NCI-H1105 (cell line): ENCODE measurements at places on chromosomes 5 and 9.

DNA sequence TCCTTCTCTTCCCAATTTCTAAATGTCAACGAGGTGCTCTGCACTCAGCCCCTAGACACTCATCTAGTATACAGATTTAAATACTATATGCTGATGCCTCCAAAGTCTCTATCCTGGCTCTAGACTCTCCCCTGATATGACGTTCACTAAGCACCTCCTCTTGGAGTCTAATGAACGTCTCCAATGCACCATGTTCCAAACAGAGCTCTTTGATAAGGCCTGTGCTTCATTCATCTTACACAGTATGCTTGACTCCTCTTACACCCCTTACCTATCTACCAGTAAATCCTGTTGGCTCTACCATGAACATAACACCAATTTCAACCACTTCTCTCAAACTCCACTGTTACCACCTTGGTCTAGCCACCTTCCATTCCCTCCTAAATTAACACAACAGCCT is 25.7 kb downstream of the OXCT1 start:
- DNase-seq = no peak

- no peak for DNase-seq
These were observed 245.4 kb upstream of the NREP start for GRCh38 chr5:112002376-112002775.

GRCh38 chr9:17936365-17936764 is 357.5 kb downstream of the SH3GL2 start:
- no peak for DNase-seq

DNA sequence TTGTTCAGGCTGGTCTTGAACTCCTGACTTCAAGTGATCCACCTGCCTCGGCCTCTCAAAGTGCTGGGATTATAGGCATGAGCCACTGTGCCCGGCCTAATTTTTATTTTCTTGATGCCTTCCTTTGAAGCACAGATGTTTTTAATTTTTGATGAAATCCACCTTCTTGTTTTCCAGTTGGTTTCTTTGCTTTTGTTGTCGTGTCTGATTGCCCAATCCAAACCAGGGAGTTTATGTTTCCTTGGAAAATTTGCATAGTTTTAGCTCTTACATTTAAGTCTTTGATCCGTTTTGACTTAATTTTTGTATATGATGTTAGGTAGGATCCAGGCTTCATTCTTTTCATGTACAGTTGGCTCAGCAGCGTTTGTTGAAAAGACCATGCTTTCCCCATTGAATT is 15.2 kb downstream of the EHMT1 start:
- DNase-seq = no peak

- no peak for DNase-seq
These were observed 455.8 kb upstream of the PTGER4 start for GRCh38 chr5:40223884-40224402.

DNA sequence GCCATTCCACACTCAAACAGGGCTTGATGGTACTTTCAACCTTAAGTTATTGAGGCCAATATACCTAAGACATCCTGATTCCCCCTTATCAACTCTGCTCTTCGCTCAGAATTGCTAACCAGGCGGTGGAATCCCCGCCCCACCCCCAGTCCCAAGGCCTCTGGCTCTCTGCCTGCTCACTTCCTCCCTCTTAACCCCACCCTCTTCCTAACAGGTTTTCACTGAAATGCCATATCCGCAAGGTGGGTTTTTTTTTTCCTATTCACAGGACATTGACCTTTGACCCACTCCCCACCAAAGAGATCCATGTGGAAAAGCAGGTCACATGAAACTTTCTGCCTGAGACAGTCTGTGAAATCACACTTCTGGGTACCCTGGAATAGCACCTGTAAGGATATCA is 66.6 kb upstream of the IFNK start:
- no peak for DNase-seq

DNA sequence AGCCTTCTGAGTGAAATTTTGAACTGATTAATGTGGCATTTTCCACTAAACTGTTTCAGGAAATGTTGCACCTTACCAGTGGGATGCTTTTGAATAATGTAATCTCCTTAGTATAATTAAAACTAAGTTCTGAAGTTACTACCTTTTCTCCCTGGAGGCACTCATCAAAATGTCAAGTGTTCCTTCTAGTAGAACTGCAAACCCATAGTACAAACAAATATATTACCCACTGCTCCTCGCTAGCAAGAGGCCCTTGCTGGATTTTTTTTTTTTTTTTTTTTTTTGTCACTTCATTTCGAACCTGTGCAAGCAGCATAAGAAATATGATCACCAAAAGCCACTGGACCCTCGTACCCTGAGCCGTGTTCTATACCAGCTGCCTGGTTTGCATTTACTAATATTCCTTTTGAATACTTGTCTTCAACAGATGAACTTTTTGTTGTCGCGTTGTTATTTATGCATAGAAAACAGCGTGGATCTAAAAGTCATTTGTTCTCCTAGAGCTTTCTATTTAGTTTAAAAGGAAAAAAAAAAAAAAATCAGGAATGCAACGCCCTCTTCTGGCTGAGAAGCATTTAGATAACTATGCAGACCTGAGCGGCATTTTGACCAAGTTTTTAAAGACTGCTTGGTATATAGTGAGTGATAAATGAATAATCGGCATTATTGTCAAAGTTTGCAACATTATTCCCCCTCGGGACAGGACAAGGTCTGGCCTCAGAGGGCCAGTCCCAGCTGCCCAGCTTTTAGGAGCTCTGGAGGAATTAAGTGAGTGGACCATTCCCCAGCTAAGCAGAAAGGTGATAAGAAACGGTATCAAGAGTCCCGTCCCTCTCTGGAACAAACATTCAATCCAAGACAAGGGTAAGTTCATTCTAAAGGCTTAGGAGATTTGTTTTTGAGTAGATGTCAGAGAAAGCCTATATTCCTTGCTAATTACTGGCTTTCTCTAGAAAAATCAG is 162.5 kb upstream of the KIF2A start:
- no peak for DNase-seq

- no peak for DNase-seq
These were observed 76.6 kb downstream of the CRB2 start for GRCh38 chr9:123432331-123433236.

- DNase-seq = no peak
These were observed 148.4 kb upstream of the CLINT1 start for GRCh38 chr5:158007336-158007735.

DNA sequence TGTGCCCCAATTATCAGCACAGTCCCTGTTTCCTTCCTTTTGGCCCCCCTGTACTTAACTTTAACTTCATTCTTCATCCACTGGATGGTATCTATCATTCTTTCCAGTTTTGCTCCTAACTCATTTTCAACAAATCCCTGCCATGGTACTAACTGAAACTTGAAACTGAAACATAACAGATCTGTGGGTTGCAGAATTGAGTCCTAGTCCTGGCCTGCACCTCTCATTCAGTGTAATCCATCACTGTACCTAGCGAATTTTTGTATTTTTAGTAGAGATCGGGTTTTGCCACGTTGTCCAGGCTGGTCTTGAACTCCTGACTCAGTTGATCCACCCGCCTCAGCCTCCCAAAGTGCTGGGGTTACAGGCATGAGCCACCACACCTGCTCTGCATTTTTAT is 15.3 kb upstream of the PIK3R1 start:
- no peak for DNase-seq

DNA sequence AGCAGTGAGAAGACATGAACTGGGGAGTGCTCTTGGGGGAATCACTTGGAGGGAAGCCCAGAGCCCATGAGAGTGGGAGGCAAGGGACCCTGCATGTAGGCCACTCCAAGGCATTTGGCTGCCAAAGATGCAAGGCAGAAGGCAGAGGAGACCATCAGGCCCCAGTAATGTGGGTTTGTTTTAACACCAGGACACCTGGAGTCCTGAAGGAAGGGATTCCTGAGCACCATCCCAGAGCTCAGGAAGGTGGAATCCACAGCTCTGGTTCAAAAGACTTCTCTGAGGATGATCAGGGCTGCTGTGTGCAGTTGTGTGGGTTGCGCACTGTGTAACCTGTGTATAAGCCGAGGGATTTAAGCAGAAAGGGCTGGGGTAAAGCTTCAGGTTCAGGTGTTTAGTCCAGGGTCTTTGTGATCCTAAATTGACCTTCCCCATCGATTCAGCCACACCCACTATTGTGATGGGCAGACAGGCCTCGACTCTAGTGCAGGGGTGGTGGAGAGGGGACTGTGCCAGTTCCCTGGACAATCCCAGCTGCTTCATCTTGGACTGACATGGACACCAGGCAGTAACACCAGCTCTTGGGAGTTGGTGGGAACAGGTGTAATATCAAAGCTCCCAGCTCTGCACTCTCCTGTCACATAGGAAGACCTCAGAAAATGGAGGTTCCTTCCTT is 11.0 kb downstream of the B4GALT7 start:
- no peak for DNase-seq

DNA sequence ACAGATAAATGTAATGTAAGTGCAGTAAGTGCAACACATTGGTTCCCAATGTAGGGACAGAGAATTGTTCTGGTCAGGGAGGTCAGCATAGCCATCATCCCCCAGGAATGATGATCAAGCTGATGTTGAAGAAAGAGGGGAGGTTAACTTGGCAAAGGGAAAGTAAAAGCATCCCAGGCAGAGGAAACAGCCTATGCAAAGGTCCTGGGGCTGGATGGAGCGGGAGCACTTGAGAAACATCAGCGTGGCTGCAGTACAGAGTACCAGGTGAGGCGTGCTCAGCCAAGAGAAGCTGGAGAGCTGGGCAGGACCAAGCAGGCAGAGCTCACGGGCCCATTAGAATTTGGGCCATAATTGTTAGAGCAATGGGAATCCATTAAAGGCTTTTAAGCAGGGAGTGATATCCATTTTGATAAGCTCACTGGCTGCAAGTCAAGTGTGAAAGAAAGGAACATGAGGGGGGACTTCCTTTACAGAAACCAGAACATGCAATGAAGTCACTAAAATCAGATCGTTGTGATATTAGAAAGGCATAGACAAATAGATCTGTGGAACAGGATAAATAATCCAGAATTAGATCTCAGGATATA is 50.1 kb upstream of the HAND1 start:
- no peak for DNase-seq

GRCh38 chr5:119340597-119341218 is 15.1 kb upstream of the TNFAIP8 start:
- DNase-seq = no peak

- no peak for DNase-seq
These were observed 210.9 kb downstream of the FRMD3 start for GRCh38 chr9:83327323-83327722.

DNA sequence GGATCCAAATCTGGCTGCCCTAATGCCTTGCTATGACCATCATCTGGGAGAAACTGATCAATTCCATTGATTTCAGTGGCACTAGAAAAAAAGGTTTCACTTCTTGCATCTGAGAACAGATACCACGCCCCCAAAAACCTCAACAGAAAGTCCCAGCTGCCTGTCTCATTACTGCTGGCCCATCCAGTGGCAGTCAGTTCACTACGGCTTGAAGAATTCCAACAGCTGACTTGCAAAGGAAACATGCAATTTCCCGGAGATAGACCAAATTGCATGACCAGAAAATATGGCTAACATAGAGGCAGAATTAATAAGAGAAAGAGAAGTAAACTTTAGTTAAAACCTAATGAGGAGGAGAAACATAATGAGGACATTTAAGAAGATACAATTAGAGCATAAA is 48.6 kb downstream of the UGCG start:
- DNase-seq = no peak

- DNase-seq = no peak
These were observed 397.6 kb downstream of the SPOCK1 start for GRCh38 chr5:137101544-137101943.

GRCh38 chr9:131049829-131050715 is 41.1 kb downstream of the LAMC3 start:
- DNase-seq = no peak

DNA sequence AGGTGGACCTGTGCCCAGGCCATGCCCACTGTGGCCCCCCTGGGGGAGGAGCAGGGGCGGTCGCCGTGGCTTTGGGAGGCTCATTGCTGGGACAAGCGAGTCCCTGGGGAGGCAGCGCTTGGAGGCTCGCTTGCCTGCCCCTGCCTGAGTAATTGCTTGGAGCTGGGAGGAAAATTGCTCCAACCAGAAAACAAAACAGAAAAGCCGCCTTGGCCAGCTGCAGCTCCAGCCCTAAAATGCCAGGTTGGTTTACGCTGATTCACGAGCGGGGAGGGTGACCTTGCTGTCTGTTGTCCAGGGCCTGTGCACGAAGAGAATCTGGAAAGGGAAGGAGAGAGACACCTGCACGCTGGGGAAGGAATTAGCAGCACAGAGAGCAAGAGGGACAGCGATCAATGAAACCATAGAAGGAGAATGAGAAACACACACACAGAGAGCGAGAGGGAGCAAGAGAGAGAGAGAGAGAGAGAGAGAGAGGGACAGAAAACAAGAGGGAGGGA is 25.3 kb downstream of the NTNG2 start:
- DNase-seq = no peak

DNA sequence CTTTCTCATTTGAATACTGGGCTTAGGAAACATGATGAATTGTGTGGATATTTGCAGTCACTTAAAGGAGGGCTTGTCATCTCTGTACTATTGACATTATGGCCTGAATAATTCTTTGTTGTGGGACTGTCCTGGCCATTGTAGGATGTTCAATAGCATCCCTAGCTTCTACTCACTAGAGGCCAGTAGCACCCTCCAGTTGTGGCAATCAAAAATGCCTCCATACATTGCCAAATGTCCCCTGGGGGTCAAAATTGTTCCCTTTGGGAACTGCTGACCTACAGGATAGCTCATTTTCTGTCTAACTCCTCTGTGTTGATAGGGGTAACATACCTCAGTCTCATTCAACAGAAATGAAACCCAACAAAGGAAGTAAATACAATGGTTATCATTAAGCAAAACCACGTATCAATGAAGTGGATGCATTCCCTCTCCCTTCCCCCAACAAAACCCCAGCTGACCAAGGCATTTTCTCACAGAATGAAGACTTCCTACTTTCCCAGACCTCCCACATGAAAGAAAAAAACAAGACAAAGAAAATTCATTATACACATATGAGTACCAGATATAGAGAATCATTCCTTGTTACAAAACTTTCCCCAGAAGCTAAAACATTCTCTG is 18.1 kb downstream of the FYB1 start:
- no peak for DNase-seq

- DNase-seq = no peak
These were observed 246.3 kb downstream of the IRX2 start for GRCh38 chr5:2505217-2505616.

- DNase-seq = peak; percentile 8
These were observed 185.9 kb downstream of the MSX2 start for GRCh38 chr5:174910245-174910737.

- DNase-seq = no peak
These were observed 15.4 kb upstream of the KLF9 start for GRCh38 chr9:70429899-70430298.

GRCh38 chr9:121528642-121529041 is 29.0 kb upstream of the GGTA1 start:
- DNase-seq = no peak

DNA sequence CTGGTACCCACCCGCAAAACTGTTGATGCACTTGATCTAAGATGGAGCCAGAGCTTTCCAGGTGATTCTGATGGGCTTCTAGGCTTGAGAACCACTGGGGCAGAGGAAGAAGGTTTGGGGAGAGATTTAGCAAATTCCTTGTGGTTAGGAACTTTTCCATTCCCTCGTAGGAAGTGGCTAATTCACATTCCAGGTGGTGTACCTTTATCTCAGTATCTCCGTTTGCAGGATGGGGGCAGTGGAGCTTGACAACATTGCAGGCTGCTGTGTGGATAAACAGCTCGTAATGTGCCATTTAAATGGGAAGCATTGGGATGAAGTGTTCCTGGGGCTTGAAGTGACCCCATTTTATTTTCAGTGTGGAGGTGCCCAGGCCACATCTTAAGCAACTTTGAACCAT is 172.9 kb upstream of the IL12B start:
- DNase-seq = no peak

GRCh38 chr9:94577036-94577435 is 16.6 kb downstream of the FBP2 start:
- no peak for DNase-seq

GRCh38 chr5:40410964-40411635 is 268.6 kb upstream of the PTGER4 start:
- no peak for DNase-seq
